Left lung (tissue), 14 donors: ENCODE measurements at places on chromosomes 1 and 21. TPM values are rescaled to one million over a fixed set of nuclear protein-coding genes. Genes with fewer than 3 reads are reported as not detected.

PGLYRP3 gene
- not detected for polyA plus RNA-seq

VSIG8 gene
- not detected for polyA plus RNA-seq

CLCNKB gene
- 5.5 TPM for polyA plus RNA-seq

TMEM240 gene
- polyA plus RNA-seq = 4.6 TPM
